ENCODE measurements at places on chromosomes 4 and X.

GRCh38 chr4:41820473-41820872 lies 71.9 kb upstream of the PHOX2B start:
- DNase-seq = no peak

DNA sequence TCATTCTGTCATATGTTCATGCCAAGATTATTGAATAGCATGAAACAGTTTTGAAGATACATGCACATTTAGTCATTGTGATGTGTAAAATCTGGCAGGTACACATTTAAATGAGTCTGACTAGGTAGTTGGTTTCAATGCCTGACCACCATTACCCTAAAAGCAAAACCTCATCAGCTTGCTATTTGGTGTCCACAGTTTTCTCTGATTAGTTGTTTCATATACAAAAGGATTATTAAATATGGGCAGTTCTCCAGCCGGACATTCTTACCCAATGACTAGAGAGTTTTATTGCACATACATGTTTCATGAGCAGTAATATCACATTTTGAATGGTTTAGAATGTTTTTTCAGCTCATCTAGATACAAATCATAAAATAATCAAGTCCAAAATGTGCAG lies 23.7 kb downstream of the DCHS2 start:
- DNase-seq = no peak

- no peak for DNase-seq
Observed at GRCh38 chrX:9612146-9612505, 147.3 kb downstream of the TBL1X start.

- no peak for DNase-seq
Observed at GRCh38 chr4:11698846-11699590, 270.3 kb upstream of the HS3ST1 start.

DNA sequence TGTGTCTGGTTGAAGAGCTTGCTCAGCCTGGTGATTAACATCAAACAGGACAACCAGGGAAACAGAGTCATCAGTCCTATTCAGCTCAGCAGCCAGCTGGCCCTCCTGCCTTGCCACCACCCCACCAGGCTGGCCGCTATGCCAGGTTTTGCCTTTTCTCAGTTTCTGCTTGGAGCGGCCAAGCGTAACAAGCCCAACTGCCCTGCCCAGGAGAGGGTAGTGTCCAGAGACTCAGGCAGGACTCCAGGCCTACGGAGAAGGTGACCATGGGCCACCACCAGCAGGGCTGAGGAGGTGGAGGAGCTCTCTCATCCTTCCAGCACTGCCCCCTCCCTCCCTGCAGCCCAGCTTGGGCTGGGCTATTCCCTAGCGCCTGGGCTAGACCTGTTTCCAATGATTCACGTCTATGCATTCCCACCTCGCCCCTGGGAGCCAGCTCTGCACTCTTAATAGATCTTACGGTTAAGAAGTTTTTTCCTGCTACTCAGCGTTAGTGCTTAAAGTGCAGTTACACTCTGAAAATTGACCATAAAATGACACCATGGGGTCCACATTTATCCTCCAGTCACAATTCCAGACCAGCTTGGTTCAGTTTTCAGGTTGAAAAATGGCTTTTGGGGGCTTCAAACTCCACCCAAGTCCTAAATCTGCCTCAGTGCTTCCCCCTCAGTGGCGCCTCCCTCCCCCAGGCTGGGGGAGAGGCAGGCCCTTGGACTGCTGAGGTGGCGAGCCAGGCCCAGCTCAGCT lies 124.0 kb upstream of the PJA1 start:
- DNase-seq = no peak

GRCh38 chr4:91769912-91770311 lies 533.9 kb upstream of the GRID2 start:
- DNase-seq = no peak

GRCh38 chrX:78106651-78106986 lies 2.6 kb downstream of the PGK1 start:
- no peak for DNase-seq

GRCh38 chrX:146154191-146154590 lies 336.6 kb downstream of the SLITRK2 start:
- no peak for DNase-seq

DNA sequence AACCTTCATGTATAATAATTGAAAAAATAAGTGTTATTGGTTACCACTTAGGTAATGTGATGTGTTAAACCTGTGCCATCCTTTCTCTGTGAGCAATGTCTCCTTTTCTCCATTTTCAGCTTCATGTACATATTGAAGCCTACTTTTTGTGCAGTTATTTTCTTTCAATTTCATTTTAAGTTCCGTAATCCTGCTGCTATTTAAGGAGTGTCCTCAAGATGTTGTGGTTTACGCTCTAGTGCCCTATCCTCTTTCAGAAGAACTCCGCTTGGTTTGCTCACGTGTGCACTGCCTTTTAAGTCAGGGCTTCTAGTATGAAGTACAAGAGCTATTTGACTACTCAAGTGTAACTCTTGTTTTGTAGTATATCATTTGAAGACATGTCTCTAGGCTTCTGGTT lies 2253.2 kb upstream of the TENM3 start:
- no peak for DNase-seq

DNA sequence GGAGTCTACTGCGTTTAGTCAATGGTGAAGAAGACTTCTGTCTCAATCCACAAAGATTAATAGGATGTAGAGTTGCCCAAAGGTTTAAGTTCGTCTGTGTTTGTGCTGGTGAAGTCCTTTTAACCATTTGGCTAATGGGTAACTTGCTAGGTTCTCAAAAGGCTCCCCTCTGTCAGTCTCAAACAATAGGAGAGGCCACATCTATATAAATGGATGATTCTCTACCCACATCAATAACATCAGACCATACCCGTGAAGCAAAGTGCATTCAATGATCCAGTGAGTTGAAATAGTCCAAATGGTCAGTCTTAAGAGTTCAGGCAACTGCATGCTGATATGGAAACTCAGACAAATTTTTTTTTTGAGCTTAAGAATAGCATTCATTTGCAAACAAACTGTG lies 28.1 kb downstream of the RS1 start:
- no peak for DNase-seq

DNA sequence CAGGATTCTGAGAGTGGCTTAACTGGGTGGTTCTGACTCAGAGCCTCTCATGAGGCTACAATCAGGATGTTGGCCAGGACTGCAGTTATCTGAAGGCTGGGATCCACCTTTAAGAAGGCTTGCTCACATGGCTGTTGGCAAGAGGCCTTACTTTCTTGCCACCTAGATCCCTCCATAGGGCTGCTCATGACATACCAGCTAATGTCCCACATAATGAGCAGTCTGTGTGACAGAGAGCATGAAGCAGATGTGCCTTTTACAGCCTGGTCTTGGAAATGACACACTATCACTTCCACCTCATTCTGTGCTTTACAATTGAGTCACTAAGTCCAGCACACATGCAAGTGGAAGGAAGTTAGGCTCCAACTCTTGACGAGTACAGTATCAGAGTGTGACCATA lies 4.3 kb upstream of the RBM3 start:
- no peak for DNase-seq

GRCh38 chrX:136336623-136337022 lies 35.9 kb downstream of the ADGRG4 start:
- no peak for DNase-seq

GRCh38 chr4:153909672-153910071 lies 120.8 kb upstream of the SFRP2 start:
- DNase-seq = no peak

DNA sequence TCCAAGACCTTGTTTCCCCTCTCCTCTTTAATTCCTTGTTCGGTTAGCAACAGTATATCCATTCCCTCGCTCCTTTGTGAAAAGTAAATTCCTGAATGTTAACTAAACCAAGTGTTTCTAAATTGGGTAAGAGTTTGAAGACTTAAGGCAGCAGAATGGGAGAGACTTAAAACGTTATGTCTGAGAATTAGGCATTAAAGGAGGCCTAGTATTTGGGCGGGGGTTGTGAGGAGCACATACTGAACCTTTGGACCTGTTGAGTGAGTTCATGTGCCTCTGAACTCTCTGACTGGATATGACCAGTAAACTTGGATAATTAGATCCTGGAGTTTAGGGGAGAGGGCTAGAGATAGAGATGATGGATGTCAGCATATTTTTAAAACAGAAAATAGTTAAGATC lies 1.2 kb downstream of the MSMO1 start:
- DNase-seq = no peak

DNA sequence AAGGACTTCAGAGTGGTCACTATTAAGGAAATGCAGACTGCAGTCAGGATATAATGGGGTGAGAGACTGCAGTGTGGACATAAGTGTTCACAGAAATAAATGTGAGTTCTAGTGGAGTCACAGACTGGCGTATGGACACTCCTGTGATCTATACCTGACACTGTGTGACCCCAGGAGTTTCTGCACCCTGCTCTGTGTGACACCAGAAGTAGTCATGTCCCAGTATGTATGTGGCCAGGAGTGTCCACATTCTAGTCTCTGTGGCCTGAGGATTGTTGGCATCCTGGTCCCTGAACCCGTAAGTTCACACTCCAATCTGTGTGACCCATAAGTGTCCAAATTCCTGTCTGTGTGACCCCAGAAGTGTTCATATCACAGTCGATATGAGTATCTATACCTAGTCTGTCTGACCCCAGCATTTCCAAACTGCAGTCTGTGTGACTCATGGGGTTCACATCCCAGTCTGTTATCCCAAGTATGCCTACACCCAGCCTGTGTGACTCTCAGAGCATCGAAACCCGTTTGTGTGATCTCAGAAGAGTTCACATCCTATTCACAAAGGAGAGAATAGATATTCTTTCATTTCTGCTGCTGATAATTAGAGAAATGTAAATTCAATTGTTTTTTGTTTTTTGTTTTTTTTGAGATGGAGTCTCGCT lies 16.3 kb downstream of the WDR13 start:
- DNase-seq = no peak

- no peak for DNase-seq
Observed at GRCh38 chr4:143163614-143164013, 21.1 kb upstream of the USP38 start.

DNA sequence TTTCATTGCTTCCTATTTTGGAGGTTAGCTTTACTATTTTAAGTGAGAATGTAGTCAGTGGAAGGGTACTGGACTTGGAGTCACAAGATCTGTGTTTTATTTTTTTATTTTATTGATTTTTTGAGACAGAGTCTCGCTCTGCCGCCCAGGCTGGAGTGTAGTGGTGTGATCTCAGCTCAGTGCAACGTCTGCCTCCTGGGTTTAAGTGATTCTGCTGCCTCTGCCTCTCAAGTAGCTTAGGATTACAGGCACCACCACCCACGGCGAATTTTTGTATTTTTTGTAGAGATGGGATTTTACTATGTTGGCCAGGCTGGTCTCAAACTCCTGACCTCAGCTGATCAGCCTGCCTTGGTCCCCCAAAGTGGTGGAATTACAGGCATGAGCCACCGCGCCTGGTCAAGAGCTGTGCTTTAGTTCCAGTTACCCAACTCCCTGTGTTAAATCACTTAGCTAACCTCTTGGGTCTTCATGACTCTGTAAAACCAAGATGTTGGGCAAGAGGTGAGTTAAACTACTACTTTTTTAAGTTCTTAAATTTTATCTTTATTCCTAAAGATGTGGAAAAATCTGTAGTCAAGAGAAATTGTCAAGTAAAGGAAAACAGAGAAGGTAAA lies 11.2 kb downstream of the USP9X start:
- DNase-seq = no peak

DNA sequence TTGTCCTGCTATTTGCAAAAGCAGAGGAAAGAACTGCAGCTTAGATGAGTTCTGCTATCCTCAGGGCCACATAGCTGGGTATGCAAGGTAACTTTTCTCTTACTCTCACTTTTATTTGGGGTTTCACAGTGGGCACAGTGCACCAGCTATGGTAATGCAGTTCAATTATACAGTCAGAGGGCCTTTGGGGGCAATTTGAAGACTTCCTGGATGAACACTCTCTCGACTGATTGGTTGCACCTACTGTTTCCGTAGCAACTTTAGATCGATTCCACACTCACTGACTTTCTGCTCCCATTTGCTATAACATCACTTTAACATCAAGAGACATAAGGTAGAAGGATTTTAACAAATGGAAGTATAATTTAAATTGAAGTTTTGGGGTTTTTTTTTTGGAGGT lies 128.6 kb downstream of the SLC39A8 start:
- no peak for DNase-seq

- DNase-seq = no peak
Observed at GRCh38 chr4:47974566-47974965, 41.9 kb downstream of the CNGA1 start.

- DNase-seq = no peak
Observed at GRCh38 chrX:17292111-17292527, 82.9 kb upstream of the NHS start.

- no peak for DNase-seq
Observed at GRCh38 chr4:3374011-3374645, 67.6 kb upstream of the HGFAC start.

GRCh38 chrX:118074196-118074595 lies 42.4 kb downstream of the KLHL13 start:
- no peak for DNase-seq

DNA sequence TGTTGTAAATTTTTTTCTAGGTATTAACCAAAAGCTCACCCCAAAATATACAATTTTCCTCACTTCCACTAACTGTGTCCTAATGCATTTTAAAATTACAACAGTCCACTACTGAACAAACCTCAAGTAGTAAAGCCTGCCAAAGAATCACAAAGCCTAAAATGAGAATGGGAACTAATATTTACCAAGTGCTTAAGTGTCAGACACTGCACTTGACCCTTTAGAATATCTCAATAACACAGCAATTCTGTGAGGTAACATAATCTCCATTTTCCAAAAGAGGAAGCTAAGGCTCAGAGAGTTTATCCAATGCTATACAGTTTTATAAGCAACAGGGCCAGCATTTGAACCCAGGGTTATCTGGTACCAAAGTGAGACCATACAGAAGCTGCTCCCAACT lies 4.9 kb downstream of the SLC9A7 start:
- no peak for DNase-seq

DNA sequence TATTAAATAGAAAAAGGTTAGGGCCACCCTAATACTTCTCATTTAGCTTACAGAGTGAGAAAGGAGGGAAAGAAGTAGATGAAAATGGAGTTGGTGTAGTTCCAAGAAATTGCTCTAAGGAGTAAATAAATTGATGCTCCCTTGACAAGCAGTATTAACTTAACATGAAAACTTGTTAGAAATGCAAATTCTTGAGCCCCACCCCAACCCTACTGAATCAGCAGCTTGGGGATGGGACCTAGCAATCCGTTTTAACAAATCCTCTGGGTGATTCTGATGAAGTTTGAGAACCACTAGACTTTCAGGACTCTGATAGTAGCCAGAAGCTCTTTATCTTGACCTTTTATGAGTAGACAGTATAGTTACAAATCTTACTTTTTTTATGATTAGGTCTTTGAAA lies 74.8 kb downstream of the STIM2 start:
- no peak for DNase-seq

- DNase-seq = no peak
Observed at GRCh38 chrX:106144755-106145639, 23.1 kb upstream of the PWWP3B start.
